ENCODE measurements at places on chromosomes 3 and 15.

DNA sequence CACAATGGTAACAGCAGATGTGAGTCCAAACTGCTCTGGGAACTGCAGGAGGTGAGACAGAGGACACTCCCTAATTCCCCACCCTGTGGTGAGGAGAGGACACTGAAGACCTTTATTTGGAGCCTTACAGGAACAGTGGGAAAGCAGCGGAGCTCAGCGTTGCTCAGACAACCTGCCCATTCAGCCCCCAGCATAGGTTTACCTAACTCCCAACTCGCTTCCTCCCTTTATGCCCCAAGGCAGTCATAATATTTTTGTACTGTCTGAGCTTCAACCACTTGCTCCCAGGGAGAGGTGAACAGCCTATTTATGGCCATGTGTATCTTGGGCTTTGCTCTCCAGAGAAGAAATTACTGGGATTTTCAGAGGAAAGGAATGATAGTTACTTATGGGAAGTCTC lies 34.1 kb downstream of the SHC4 start:
- DNase-seq = no peak

DNA sequence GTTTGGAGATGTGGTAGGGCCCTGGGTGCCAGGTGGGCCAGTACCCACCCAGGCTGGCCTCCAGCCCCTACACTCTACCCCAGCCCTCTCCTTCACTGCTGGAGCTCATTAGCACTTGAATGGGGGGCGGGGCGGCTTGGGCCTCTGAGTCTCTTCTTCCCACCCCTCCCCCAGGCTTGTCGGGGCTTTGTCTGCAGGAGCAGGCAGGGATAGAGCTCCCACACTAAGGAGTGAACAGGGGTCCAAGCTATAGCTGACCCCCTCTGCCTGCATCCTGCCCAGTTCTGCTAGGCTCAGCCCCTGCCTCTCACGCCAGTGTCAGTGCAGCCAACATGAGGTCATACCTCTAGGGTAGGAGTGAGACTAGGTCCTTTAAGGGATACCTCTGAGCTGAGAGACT lies 5.2 kb downstream of the GNAI2 start:
- DNase-seq = no peak

GRCh38 chr3:145807990-145808389 lies 353.0 kb downstream of the PLOD2 start:
- no peak for DNase-seq

GRCh38 chr3:140726066-140726465 lies 48.2 kb downstream of the TRIM42 start:
- no peak for DNase-seq

GRCh38 chr3:56975567-56975966 lies 84.9 kb upstream of the SPATA12 start:
- DNase-seq = no peak

- no peak for DNase-seq
Measured at GRCh38 chr15:77969055-77969454, 108.5 kb downstream of the TBC1D2B start.

GRCh38 chr3:153245661-153246060 lies 83.6 kb downstream of the RAP2B start:
- DNase-seq = no peak

DNA sequence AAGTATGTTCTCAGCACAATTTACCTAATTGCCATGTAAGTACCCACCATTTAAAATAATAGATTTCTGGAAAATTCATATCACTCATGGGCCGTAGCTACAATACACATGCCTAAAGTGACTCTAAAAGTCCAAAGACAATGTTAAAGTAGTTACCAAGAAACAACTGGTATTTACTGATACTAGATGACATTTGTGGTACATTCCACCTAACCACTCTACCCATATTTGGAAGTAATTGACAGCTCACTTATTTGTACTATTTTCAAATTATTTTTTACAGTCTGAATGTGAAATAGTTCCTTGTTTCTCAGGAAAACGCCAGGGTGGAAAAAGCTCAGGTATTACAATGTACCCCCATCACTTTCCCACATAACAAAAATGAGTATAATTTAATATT lies 573.0 kb downstream of the MECOM start:
- no peak for DNase-seq

DNA sequence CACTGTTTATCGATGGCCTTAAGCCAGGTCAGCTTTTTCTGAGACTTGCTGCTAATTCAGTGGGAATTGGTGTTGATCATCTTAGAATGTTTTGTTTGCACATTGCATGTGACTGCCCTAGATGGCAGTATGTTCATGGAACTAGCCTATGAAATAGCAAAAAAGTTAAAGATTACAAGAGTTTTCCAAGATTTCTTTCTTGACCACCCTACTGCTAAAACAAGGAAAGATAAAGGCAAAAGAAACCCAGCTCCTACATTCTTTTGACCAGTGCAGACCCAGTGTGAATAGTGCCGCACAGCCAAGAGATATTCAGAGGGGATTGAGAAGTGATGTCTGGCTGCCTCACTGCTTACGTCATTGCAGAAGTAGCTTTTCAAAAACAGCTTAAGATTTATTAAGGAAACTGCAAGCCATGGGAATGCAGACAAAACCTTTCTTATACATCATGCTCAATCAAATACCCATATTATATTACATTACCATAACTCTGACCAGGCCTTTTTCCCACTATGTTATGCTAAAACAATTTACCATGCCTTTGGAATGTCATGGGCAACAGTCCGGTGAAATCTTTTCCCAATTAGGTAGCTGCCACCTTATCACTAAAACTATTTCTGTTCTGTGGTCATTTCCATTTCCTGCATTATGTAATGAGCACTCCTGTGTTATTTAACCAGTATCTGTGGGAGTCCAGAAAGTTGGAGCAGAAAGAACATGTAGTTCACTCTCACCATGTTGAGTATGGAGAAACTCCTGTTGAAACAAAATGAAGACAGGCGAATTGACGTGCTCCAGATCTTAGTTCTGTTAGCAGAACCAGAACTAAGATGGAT lies 6.0 kb downstream of the PHLDB2 start:
- no peak for DNase-seq

- no peak for DNase-seq
Measured at GRCh38 chr3:193803288-193803687, 210.3 kb downstream of the OPA1 start.

DNA sequence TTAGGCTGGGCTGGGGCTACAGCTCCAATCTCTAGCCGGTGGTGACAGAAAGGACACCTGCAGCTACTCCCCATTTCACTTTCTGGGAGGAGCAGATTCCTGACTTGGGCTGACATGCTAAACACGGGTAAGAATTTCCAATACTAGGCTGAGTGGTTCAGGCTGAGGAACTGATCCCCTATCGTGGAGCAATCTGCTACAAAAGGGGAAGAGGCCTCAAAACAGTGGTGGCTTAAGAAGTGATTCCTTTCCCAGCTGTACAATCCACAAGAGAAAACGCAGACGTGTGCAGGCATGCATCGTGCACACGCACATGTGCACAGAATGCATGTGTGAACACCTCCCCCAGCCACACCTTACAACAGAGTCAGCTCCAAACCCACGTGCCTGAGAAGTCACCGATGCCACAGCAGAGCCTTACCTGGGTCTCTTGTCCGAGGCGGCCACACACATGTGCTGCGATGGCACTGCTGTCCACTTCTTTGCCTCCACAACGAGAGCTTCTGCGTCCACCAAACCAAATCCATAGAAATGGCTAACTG lies 86.7 kb upstream of the SNRPA1 start:
- DNase-seq = no peak

- no peak for DNase-seq
Measured at GRCh38 chr3:66536791-66537190, 36.0 kb upstream of the LRIG1 start.

GRCh38 chr15:66149871-66150270 lies 103.7 kb downstream of the MEGF11 start:
- DNase-seq = no peak

DNA sequence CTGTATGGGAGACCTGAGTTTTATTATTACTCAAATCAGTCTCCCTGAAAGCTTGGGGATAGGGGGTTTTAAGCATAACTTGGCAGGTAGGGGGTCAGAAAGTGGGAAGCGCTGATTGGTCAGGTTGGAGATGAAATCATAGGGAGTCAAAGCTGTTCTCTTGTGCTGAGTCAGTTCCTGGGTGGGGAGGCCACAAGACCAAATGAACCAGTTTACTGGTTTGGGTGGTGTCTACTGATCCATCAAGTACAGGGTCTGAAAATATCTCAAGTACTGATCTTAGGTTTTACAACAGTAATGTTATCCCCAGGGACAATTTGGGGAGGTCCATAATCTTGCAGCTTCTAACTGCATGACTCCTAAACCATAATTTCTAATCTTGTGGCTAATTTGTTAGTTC lies 17.8 kb upstream of the IQCF6 start:
- no peak for DNase-seq

- peak; percentile 91 for DNase-seq
Measured at GRCh38 chr3:10026084-10026890, at the start of gene FANCD2. Gene FANCD2, plus strand, starts transcription at chr3:10026437. Its CDS starts 2,221 bp downstream, at chr3:10028658.

GRCh38 chr3:56810577-56811545 lies 9.1 kb upstream of the ARHGEF3 start:
- no peak for DNase-seq

DNA sequence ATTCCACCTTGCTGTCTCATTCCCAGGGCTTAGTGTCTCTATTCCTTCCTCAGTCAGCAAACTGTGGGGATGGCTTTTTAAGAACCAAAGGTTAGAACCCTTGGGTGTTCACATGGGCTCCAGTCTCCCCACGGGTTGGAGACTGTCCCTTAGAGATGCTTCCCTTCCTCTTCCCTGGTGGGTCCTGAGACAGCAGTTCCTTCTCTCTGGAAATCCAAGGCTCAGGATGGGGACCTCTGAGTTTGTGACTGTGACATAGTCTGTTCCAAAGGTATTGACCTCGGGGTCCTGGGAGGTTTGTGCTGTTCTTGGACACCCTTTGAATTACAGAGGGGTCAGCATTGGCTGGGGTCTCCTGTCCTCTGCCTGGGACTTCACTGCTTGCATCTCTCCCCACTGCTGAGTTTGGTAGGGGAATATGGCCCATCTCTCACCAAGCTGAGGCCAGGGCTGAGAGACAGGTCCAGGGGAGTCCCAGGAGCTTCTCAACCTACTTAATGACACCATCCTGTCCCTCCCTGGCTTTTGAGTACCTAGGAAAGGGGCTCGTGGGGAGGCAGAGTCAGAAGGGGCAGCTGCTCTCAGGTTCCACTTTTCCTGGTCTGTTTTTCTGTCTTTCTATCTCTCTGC lies 1.5 kb downstream of the GRM2 start:
- no peak for DNase-seq

DNA sequence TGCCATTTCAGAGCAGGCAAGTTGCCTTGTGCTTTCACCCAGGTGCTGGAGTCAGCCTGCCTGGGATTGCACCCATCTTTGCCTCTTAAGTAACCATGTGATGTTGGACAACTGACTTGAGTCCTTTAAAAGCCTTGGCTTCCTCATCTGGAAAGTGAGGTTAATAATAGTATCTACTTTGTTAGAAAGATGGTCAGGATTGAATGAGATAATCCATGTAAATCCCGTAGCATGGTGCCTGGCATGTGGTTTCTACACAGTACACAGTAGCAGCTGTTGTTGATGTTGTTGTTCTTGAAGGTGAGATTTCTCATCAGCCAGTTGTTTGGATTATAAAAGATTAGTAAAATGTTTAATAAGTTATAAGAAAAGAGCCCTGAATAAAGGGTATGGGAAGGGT lies 48.8 kb downstream of the PSMD6 start:
- DNase-seq = no peak

- DNase-seq = no peak
Measured at GRCh38 chr3:63470745-63471144, 181.7 kb upstream of the SNTN start.

GRCh38 chr15:25736461-25736860 lies 126.7 kb downstream of the ATP10A start:
- no peak for DNase-seq

DNA sequence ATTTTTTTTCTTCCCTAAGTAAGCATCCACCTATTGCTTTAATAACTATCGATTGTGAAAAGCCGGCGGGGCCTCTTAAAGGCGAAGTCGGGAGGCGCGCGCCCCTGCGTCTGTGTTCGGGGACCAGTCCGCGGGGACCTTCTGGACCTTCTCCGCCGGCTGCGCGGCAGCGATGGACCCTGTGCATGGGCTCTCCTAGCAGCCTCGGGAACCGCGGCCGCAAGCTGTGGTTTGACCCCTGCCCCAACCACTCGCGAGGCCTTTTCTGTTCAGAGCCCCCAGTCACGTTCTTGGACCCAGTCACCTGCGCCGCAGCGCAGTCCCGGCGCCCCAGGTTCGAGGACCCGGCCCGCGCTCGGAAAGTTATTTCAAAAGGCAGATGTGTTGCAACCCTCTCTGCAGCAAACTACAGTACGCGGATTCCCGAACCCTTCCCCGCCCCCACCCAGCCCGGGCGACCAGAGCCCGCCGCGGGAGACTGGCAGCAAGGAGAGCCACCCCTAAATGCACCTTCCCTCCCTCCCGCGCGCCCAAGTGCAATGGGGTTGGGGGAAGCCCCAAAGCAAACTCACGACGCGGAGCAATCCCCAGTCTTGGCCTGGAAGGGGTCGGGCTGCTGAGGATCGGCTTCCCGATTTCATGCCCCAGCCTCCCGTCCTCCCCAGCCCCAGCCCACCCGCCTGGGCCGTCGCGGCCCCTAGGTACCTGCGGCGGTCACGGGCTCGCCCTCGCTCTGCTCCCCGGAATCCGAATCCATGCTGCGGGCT lies 684 bp downstream of the TNFAIP8L3 start:
- no peak for DNase-seq

GRCh38 chr3:189630767-189631372 lies 319 bp upstream of the TP63 start:
- peak; percentile 54 for DNase-seq

DNA sequence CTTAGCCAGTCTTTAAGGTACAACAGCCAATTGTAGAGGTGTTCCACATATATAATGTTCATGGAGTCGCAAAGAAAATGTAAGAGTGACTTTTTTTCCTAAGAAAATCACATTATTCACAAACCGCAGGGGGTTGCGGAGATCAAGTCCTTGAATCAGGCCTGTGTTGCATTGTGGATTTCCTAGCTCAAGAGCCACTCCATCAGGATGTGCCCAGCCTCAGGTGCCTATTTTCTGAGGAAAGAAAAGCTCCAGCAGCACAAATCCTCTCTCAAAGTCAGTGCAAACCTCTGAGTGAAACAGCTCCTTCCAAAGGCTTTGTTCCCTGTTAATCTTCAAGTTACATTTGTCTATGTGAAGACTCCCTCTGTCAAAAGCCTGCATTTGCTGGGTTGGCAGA lies 349.4 kb downstream of the CLSTN2 start:
- no peak for DNase-seq

GRCh38 chr15:50066202-50066601 lies 52.8 kb downstream of the ATP8B4 start:
- DNase-seq = no peak

DNA sequence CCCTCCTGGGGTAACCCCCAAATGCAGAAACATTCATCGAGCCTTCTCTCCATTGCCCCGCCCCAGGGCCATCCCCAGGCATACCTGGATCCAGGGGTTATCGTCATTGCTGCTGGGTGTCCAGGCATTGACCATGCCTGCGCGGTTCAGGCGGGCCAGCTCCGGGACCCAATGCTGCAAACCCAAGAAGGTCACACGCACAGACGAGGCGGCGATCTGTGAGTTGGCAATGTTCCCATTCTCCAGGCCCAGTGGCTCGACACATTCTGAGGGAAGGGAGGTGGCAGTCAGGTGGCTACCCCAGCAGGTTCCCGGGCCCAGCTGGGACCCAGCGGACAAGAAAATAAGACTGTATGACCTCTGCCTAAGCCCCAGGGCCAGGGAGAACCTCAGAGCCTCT lies 6.1 kb downstream of the MFGE8 start:
- no peak for DNase-seq

Measured in MM.1S (cell line).